Renal pelvis (tissue), 12 donors: ENCODE measurements at places on chromosomes 3 and 15. TPM values are rescaled to one million over a fixed set of nuclear protein-coding genes. Genes with fewer than 3 reads are reported as not detected.

Gene LRRIQ4
- polyA plus RNA-seq = 0.11 TPM

Gene PSTPIP1
- 1.4 TPM for polyA plus RNA-seq

Gene PTPRG
- polyA plus RNA-seq = 83.3 TPM

Gene CTDSPL
- 115 TPM for polyA plus RNA-seq

Gene CCR8
- polyA plus RNA-seq = not detected

Gene MINAR1
- 1.4 TPM for polyA plus RNA-seq

Gene RYR3
- 8.2 TPM for polyA plus RNA-seq

Gene SYNPR
- not detected for polyA plus RNA-seq

Gene OR5K2
- polyA plus RNA-seq = 0.81 TPM

Gene AADACL2
- polyA plus RNA-seq = not detected

Gene GOLGA6L7
- polyA plus RNA-seq = 1.1 TPM

Gene MCTP2
- polyA plus RNA-seq = 15.4 TPM

Gene CD86
- polyA plus RNA-seq = 1.5 TPM

Gene FBN1
- 100 TPM for polyA plus RNA-seq

Gene CYP8B1
- 0.84 TPM for polyA plus RNA-seq

Gene DISP2
- polyA plus RNA-seq = 0.44 TPM

Gene SKIL
- 32.1 TPM for polyA plus RNA-seq

Gene TRIM42
- not detected for polyA plus RNA-seq

Gene KY
- polyA plus RNA-seq = 2.0 TPM

Gene CDHR4
- polyA plus RNA-seq = not detected

Gene SLC9A9
- polyA plus RNA-seq = 5.3 TPM

Gene TMEM45A
- 20.7 TPM for polyA plus RNA-seq

Gene MCF2L2
- 0.56 TPM for polyA plus RNA-seq

Gene TMC3
- 0.16 TPM for polyA plus RNA-seq

Gene TERC
- 0.43 TPM for polyA plus RNA-seq

Gene LCTL
- 0.24 TPM for polyA plus RNA-seq

Gene ABTB1
- polyA plus RNA-seq = 20.0 TPM

Gene AP2M1
- 331 TPM for polyA plus RNA-seq

Gene TNNC1
- 7.0 TPM for polyA plus RNA-seq

Gene XCR1
- polyA plus RNA-seq = 0.56 TPM

Gene CLEC3B
- 26.5 TPM for polyA plus RNA-seq

Gene TMEM212
- polyA plus RNA-seq = 0.09 TPM

Gene NAALADL2
- 16.0 TPM for polyA plus RNA-seq

Gene ZNF717
- 23.5 TPM for polyA plus RNA-seq

Gene ARRDC4
- polyA plus RNA-seq = 33.6 TPM

Gene SLC2A2
- 20.9 TPM for polyA plus RNA-seq

Gene MST1R
- polyA plus RNA-seq = 1.00 TPM

Gene FHIT
- 25.5 TPM for polyA plus RNA-seq

Gene GCSAM
- polyA plus RNA-seq = 2.1 TPM

Gene GREM1
- polyA plus RNA-seq = 0.29 TPM

Gene FMN1
- polyA plus RNA-seq = 19.5 TPM

Gene THPO
- 2.7 TPM for polyA plus RNA-seq

Gene CLSTN2
- 1.8 TPM for polyA plus RNA-seq

Gene NANOGP8
- not detected for polyA plus RNA-seq

Gene HOMER2
- 33.9 TPM for polyA plus RNA-seq

Gene COL8A1
- polyA plus RNA-seq = 6.0 TPM

Gene EFCC1
- polyA plus RNA-seq = 2.3 TPM

Gene RPL35A
- 1,796 TPM for polyA plus RNA-seq

Gene SCAMP5
- 23.9 TPM for polyA plus RNA-seq

Gene CLDN11
- 171 TPM for polyA plus RNA-seq

Gene LINGO1
- 11.3 TPM for polyA plus RNA-seq

Gene NUP210
- polyA plus RNA-seq = 29.7 TPM

Gene AGTR1
- 24.3 TPM for polyA plus RNA-seq

Gene FLNB
- 174 TPM for polyA plus RNA-seq

Gene SLC25A36
- polyA plus RNA-seq = 169 TPM

Gene SLC51A
- 18.2 TPM for polyA plus RNA-seq

Gene GRK7
- 0.13 TPM for polyA plus RNA-seq

Gene ARNT2
- 58.7 TPM for polyA plus RNA-seq
